WTC11 (cell line): ENCODE measurements at places on chromosomes 11 and 22. TPM values are rescaled to one million over a fixed set of nuclear protein-coding genes. Genes with fewer than 3 reads are reported as not detected.

- no peak for DNase-seq
These were observed 11.1 kb downstream of the MMP20 start for GRCh38 chr11:102614031-102614430.

- DNase-seq, result no peak
These were observed 4.6 kb downstream of the DDB1 start for GRCh38 chr11:61328351-61328750.

DNA sequence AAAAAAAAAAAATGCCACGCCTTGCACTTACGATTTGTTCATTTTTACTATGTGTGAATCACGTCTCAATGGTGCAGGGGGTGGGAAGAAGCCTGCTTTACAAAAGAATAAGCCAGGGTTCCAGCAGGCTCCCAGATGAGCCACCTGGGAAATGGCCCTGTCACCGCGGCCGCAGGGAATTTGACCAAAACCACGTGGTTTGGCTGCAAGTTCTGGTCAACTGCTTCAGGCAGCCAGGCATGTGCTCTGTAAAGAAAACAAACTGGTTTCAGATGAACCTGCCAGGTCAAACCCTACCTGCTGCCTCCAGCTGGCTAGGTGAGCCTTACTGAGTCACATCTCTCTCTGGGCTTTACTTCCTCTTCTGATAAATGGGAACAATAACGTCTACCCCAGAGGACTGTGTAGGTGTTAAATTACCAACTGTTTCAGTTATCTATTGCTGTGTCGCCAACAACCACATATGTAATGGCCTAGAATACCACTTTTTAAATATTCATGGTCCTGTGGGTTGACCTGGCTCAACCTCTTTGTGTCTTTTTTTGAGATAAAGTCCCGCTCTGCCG, 30.5 kb upstream of the GCAT start:
- DNase-seq, result no peak

- no peak for DNase-seq
These were observed 120.0 kb downstream of the SLC17A6 start for GRCh38 chr11:22458161-22458560.

The MIAT gene
- total RNA-seq, result 50.7 to 61.6 TPM (median 58.2 TPM) in 3 replicates

The FERMT3 gene
- 3.8 to 8.2 TPM (median 3.8 TPM) in 3 replicates for total RNA-seq

The MEI1 gene
- total RNA-seq, result 0.16 to 1.1 TPM (median 0.35 TPM) in 3 replicates
